Endothelial cell of umbilical vein (primary cell): ENCODE measurements at places on chromosomes 3 and 15. TPM values are rescaled to one million over a fixed set of nuclear protein-coding genes. Genes with fewer than 3 reads are reported as not detected.

The BDH1 gene
- total RNA-seq: 7.3 and 12.2 TPM in 2 replicates

The GOLGA8K gene
- 2.0 and 3.8 TPM in 2 replicates for total RNA-seq

The APEH gene
- total RNA-seq: 68.2 and 77.9 TPM in 2 replicates

DNA sequence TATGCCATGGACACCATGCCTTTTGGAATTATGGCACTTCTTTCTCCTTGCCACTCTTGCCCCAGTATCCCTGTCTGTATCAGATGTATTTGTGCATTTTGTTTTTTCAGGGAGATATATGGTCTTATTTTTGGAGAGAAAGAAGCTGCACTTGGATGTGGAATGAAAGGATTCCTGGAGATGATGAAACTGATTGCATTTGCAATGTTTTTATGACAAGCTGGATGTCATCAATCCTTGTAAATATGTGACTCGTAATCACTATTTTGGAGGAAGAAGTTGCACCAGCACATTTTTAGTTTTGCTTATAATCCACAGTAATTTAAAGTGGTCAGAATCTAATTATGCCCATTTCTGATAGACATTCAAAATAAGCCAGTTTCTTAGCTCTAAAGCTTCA, 165.0 kb downstream of the NR1D2 start:
- DNase-seq: no peak

- no peak for DNase-seq
Measured at GRCh38 chr15:40272485-40273056, 10.3 kb downstream of the ANKRD63 start.
